ENCODE measurements at places on chromosomes 7 and 10.

- DNase-seq, result no peak
Observed at GRCh38 chr7:13911909-13912308, 77.6 kb downstream of the ETV1 start.

DNA sequence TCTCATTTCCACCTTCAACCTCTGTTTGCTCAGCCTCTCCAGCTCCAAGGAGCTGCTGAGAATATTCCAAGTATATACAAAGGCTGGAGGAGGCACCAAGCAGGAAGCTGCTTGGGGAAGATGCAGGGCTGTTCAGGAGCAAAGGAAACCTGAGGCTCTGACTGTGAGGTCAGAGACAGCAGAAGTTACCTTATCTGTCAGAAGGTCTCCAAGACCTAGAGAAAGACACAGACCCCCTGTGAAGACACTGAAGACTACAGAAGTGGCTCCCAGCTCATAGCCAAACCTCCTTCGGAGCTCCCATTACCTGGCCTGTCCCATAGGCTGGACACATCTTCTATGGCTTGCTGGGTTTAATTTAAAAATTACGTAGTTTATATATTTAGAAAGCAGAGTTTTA lies 53.2 kb downstream of the PKD1L1 start:
- no peak for DNase-seq

DNA sequence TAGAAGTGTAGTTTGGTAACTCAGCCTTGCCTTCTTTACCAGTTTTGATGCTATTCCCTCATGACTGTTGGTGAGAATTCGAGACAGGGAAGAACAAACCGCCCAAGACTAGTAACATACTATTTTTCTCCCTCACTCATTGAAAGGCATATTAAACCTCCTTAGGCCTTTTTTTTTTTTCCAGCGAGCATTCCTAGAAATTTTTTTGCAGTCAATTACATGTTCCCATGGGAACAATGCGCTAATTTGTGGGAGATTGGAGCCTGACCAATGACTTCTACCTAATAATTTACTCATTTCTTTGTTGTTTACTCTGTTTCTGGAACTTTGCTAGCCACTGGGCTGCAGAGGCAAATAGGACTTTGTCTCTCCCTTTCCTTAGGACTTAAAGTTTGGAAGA lies 6.0 kb downstream of the VPS50 start:
- no peak for DNase-seq

DNA sequence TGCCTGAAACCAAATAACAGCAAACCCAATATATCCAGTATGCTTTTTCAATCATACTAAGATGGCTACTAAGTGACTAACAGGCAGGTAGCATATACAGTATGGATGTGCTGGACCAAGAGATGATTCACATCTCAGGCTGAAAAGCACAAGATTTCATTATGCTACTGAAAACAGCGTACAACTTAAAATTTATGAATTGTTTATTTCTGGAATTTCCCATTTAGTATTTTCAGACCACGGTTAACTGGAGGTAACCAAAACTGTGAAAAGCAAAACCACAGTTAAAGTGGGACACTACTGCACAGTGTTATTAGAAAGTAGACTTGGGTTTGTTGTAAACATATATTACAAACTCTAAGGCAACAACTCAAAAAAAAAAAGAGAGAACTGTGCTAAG lies 91.5 kb downstream of the KMT2C start:
- no peak for DNase-seq

DNA sequence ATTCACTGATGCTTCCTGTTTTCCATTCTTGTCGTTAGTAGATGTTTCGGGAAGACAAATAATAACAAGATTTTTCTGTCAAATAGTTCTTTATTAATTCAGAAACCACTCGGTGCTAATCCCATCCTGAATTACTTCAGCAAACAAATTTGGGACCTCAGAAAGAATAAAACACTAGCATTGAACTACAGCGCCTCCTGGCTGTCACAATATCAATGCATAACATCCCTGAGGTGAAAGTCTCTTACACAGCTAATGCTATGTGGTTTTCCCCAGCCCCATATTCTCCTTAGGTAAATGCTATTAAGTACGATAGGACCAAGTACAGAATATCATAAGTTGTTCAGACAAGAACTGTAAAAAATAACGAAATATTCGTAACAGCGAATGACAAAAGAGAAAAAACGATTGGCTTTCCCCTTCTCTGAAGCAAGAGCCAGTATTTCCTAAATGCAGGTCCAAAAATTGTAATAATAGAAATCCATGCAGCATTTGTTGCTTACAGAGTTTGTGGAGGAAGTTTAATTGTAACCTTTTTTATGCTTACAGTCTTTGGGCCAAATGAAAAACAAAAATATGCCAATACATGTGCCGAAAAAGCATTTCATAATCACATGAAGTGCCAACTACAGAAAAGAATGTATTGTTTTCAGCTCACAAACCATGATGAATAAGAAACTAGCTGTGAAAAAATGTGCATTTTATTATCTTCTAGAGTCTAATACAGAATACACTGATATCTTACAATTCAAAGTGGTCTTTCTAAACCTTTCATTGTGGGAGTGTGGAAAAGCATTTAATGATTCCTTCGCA lies 47.3 kb downstream of the MYPN start:
- no peak for DNase-seq

DNA sequence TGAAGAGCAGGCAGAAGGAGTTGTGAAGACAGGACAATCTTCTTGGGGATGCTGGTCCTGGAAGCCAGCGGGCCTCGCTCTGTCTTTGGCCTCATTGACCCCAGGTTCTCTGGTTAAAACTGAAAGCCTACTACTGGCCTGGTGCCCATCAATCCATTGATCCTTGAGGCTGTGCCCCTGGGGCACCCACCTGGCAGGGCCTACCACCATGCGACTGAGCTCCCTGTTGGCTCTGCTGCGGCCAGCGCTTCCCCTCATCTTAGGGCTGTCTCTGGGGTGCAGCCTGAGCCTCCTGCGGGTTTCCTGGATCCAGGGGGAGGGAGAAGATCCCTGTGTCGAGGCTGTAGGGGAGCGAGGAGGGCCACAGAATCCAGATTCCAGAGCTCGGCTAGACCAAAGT lies 1.5 kb downstream of the CHPF2 start:
- DNase-seq, result no peak

DNA sequence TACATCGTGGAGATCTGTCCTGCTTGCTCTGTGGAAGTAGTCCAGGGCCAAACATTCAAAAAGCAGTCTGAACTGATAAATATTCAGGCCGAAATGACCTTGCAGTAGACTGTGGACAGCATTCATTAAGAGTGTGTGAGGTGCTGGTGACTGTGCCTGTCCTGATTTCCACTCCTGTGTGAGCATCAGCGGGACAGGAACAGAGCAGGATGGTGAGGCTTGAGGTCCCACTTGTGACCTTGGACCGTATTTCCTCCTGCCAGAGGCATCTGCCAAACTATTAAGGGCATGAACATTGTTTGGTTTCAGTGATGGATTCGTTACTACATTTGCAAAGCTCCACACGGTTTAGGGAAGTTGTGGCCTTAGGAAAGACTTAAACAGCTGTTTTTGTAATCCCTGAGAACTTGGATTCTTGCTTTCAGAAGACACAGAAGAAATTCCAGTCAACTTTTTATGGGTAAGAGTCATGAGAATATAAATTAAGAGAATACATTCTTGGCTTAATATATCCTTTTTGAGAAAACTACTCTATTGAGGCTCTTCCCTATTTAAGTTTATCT lies 32.8 kb downstream of the CCNY start:
- DNase-seq, result no peak

- DNase-seq, result no peak
Observed at GRCh38 chr10:76554033-76554408, 1083.6 kb downstream of the KCNMA1 start.

DNA sequence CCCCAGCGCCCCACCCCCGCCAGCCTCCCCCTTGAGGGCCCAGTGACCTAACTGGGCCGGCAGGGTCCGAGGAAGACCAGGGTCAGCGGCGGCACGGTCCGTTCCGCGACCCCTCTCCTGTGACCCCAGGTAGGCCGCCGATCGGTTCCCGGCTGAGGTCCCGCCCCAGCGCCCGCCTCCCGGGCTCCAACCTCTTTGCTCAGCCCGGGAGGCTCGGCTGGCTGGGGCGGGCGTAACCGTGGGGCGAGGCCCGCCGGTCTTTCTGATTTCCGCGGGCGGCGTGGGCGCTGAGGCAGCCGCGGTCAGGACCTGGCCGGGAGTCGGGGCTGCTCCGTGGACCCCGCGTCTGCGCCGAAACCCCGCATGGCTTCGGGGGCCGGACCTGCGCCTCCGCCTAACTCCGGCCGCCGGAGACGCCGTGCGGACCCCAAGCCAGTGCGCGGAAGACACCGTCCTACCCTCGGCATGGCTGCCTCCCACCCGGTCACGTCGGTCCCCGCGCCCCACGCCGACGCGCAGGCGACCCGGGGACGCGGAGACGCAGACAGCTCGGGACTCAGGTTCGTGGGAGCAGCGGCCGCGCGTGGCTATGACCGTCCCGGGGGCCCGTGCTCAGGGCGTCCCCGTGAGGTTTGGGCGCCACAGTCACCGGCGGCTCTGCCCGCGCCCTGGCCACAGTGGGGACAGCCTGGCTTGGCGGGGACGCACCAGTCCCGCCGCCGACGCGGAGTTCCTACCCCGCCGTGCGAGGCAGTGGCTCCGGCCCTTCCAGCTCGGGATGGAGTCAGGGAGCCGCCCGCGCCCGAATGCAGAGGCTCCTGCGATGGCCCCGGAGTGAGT lies 1.0 kb upstream of the VENTX start:
- no peak for DNase-seq

DNA sequence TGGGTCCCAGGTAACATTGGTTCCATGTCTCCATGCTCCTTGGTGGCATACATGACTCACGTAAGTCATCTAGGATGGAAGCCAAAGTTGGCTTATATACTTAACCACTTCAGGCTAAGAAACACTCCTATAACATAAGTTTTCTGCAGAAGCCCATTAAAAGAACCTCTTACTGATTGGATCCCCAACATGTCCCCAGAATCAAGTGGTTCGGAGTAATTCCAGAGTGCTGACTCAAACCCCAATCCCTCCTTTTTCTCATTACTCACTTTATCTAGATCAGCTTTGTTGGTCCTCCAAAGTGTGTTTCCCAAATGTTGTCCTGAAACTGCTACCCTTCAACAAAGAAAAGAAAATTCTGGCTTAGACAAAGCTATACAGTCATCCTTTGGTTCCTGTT lies 10.1 kb upstream of the ATOH7 start:
- DNase-seq, result no peak

DNA sequence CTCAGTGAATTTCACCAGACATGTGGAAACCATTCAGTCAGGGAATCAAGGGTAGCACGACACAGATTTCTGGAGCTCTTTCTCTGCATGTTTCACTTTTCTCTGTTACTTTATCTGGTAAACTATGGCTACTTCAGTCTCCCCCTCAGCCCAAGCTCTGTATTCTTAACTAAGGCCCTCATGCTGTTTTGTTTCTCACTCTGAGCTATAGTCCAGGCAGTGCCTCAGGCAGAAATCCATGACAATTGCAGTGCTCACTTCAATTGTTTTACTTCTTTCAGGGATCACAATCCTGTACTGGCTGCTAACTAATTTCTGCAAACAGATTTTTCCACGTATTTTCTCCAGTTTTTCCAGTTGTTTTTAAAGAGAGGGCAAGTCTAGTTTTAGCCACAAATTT lies 1599.9 kb upstream of the LRRTM3 start:
- no peak for DNase-seq

DNA sequence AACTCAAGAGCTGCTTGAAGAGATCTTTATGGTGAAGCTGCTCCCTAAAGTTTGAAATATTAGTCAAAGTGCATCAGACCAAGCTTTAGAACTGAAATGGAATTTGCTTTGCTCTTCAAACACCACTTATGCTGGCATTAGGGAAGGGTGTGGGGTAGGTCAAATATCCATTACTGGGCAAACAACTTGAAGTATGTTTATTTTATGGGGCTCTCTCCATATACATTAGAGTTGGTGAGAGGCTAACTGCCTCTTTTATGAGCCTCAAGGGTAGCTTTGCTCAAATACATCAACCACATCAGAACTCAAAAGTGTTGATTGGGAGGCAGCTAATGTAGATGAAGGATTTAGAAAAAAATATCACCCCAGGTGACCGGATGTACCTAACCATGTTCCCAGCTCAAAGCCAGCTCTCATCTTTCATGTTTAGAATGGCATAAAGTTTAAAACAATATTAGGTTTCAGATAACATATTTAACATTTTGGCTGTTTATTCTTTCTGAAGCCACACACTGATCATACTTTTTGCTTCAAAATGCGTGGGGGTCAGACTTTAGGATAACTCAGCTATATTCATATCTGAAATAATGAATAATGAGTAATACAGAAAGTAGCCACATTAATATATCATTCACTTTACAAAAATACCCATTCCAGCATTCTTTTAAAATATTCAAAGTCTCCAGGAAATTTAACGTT lies 318.6 kb downstream of the PTEN start:
- no peak for DNase-seq

DNA sequence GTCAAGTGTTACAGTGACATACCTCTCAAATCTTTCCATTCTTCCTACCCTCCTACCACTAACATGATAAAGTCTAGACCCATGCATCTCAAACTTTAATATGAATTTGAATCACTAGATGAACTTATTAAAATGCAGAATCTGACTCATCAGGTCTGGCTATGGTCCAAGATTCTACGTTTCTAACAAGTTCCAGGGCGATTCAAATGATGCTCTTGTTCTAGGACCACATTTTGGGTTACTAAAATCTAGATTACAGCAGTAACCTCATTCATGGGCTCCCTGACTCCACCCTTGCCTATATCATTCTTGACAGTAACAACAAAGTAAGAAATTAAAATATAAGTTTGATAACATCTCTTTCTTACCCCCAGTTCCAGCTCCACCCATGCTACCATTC lies 124.8 kb upstream of the LSM8 start:
- DNase-seq, result no peak

DNA sequence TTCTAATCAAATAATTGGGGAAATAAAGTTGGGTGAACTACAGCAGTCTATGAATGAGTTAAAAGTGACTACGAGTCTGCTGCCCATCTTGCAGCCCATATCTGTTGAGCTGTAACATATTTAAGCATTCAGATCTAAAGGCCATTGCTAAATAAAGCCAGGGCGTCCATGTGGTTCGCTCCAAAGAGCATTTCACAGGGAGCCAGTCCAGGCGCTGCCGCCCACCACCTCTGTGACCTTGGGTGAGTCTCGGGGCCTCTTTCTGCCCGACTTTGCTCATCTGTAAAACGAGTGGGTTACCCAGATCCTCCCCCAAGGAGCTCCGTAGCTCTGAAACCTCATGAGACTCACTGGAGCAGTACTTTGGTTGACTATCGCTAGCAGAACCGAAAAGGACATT lies 223.1 kb downstream of the CUX1 start:
- DNase-seq, result no peak

- no peak for DNase-seq
Observed at GRCh38 chr10:36675458-36675880, 449.9 kb upstream of the ANKRD30A start.

- DNase-seq, result no peak
Observed at GRCh38 chr7:55036950-55037736, 18.3 kb downstream of the EGFR start.

DNA sequence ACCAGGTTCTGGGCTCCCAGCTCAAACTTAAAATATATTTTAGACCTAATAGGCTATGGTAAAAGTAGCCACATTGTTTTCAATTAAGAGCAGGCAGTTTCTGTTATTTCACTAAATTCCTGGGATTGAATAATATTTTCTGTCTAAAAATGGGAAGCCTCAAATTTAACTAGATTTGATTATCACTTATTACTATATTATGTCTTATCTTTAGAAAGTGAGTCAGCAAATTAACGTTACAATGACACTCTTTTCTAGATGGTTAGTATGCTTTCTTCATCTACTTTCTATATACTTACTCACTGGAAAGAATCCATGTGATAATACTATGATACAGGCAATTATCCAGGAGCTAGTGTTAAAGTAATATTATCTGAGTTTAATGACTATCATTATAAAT lies 27.5 kb downstream of the KIF5B start:
- DNase-seq, result no peak

- DNase-seq, result no peak
Observed at GRCh38 chr7:113487925-113488731, 369.8 kb upstream of the SMIM30 start.
